Peyer's patch (tissue), 4 donors: ENCODE measurements at places on chromosomes 11 and 22.

DNA sequence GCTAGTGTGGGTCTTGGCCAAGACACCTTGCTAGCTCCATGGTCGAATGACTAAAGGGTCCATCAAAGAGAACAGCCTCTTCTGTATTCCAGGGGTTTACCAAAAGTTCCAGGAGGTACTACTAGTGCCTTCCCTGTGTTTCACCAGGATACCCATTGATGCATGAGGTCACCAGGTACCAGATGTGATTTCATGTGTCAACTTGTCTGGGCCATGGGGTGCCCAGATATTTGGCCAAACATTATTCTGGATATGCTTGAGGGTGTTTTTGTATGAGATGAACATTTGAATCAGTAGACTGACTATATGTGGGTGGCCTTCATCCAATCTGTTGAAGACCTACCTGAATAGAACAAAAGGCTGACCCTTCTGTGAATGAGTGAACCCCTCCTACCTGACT, 92.8 kb downstream of the GALNT18 start:
- no peak for DNase-seq

DNA sequence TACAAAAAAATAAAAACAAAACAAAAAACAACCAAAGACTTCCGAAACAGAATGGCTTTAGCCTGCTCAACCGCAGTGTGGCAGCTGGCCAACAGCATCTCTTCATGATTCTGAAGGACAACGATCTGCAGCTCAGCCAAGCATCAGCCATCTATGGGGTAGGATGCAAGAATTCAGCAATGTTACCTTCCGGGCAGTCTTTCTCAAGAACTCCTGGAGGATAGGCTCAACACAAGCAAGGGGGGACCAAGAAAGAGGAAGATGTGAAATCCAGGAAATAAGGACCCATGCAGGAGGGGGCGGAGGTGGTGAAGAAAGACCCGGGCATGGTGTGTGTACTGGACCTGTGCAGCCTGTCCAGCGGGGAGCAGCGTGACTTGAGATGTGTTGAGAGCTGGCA, 3.5 kb upstream of the TSPO start:
- DNase-seq, result no peak

GRCh38 chr22:38069372-38070249, 12.4 kb downstream of the PICK1 start:
- DNase-seq, result no peak

GRCh38 chr11:85934596-85935169, 79.5 kb downstream of the CCDC83 start:
- DNase-seq, result no peak

GRCh38 chr11:94635072-94635471, 67.9 kb downstream of the PIWIL4 start:
- DNase-seq, result no peak

DNA sequence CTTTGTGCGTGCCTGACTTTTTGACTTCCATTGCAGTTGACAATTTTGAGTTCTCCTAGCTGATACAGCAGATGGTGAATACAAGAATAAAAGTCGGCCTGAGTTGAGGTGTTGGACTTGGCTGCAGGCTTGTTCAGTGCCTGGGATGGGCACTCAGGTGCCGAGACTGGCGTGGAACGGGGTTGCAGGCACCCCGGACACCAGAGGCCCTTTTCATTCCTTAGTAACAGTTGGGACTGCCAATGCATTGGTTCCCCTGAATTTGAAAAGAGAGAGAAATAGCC, 1.3 kb downstream of the PHRF1 start:
- DNase-seq, result no peak

DNA sequence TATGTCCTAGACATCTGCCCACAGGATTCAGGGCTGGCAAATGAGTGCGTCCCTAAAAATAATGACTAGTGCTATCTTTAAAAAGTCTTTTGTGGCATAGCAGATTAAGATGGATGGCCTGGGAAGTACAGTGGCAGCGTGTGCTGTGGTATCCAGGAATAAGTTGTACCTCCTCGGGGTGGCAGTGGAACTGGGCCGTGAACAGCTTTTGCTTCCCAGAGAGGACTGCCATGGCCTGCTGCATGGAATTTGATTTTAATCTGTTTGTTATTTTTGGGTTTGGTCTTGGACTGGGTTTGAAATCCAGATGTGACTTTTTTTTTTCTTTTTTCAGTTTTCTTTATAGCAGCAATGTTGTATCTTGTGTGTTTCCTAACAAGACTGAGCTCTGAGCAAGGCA, 71.3 kb upstream of the PARVG start:
- DNase-seq, result no peak

DNA sequence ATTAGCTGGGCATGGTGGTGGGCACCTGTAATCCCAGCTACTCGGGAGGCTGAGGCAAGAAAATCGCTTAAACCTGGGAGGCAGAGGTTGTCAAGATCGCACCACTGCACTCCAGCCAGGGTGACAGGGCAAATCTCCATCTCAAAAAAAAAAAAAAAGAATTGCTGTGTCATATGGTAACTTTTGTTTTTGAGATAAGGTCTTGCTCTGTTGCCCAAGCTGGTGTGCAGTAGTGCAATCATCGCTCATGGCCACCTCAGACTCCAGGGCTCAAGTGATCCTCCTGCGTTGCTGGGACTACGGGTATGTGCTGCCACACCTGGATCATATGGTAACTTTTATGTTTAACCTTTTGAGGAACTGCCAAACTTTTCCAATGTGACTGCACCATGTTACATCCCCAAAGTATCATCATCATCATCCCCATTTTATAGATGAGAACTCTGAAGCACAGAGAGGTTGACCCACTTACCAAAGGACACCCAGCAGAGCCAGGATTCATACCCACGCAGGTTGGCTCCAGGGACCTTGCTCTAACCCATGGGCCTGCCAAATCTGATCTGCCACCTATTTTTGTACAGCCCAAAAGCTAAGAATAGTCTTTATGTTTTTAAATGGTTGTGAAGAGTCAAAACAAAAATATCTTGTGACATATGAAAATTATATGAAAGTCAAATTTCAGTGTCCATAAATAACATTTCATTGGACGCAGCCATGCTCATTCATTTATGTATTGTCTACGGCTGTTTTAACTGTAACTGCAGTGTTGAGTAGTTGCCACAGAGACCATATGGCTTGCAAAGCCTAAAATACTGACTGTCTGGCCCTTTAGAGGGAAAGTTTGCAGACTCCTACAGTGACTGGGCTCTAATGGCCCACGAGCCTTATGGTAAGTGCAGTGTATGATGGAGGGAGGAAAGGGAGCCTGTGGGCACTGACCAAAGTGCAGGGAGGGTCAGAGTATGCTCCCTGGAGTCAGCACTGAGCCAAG, 45.3 kb downstream of the GDPD5 start:
- DNase-seq, result no peak

- DNase-seq, result no peak
Observed at GRCh38 chr11:99244613-99245012, 223.9 kb downstream of the CNTN5 start.

DNA sequence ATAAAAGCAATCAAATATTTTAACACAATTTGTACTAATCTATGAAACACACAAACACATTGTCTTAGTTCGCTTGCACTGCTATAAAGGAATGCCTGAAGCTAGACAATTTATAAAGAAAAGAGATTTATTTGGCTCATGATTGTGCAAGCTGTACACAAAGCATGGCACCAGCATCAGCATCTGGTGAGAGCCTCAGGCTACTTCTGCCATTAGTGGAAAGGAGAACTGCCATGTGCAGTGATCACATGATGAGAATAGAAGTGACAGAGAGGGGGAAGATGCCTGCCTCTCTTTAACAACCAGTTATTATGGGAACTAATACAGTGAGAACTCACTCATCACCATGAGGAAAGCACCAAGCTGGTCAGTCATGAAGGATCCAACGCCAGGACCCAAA, 105.1 kb downstream of the GUCY1A2 start:
- no peak for DNase-seq

GRCh38 chr11:71476031-71476430, 23.0 kb downstream of the NADSYN1 start:
- no peak for DNase-seq

GRCh38 chr11:120218695-120219033, 7.8 kb downstream of the OAF start:
- DNase-seq, result no peak

DNA sequence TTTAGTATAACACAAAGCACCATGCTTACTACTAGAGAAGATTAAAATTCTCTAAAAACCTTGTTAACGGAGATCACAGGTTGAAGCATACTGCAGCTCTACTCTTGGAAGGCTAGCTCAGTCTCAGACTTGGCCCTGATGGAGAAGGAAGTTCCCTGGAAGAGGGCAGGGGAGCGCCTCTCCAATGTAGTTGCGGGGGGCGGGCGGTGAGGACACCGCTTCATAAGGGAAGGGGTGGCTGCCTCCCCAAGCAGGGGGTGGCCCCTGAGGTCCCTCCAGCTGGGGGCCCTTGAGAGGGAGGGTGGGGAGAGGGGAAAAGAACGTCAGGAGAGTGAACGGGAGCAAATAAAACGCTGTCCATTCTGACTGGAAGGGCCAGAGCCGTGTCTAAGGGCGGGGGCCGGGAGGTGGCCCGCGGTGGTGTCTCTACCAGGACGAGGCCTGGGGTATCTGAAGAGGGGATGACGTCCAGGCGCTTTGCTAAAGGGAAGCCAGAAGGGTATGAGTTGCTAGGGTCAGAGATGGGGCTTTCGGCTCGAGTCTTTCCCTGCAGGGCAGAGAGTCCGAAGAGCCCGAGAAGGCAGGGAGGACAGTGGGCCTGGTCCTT, 553 bp upstream of the USP47 start:
- peak; percentile 44 for DNase-seq

DNA sequence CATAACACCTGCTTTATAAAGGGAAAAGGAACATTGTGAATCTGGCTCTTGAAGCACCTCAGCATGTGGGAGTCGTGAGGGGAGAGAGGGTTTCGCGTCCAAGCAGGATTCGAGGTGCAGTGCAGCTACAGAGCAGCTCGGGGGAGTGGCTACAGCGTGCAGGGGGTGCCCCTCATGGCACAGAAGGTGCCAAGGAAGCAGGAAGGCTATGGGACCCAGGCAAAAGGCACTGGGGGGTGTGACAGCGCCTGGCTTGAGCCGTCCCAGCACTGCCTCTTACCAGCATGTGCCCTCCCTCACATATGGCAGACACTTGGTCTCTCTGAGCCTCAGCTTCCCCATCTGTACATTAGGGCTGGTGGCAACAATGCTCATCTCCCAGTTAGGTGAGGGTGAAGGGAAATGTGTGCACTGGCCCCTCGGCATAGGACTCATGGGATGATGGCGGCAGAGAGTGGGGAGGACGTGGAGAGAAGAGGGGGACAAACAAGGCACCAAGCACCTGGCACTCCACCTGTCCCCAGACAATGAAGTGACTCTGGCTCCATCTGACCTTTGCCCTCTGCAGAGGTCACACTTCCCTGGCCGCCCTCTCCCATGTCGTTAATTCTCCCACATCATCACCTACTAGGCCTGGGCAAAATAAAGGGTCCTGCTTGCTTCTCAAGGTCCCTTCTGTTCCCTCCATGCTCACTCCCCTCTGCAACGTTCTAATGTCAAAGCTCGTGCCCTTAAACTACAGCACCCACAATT, 10.4 kb downstream of the TNKS1BP1 start:
- peak; percentile 44 for DNase-seq

- DNase-seq, result no peak
Observed at GRCh38 chr11:114447892-114448291, 8.6 kb downstream of the REXO2 start.
